ENCODE measurements at places on chromosomes 3 and 15. TPM values are rescaled to one million over a fixed set of nuclear protein-coding genes. Genes with fewer than 3 reads are reported as not detected.

Gene IQCB1
- total RNA-seq, result 15.9 TPM

GRCh38 chr15:63244976-63245645 is 32.3 kb upstream of the APH1B start:
- no peak for DNase-seq
- H3K4me3 ChIP-seq, result no peak overlapping the region
- peaks cover 4% of the 10 kb centered on the region for H3K36me3 ChIP-seq
- no peaks in the 10 kb centered on the region for H3K27me3 ChIP-seq
- peak overlapping the region; percentile 22 for H3K27ac ChIP-seq
- H3K4me1 ChIP-seq, result peaks cover 50% of the 10 kb centered on the region

GRCh38 chr15:47041301-47041700 is 676.0 kb upstream of the SEMA6D start:
- H3K4me1 ChIP-seq, result no peaks in the 10 kb centered on the region
- H3K27me3 ChIP-seq, result no peaks in the 10 kb centered on the region
- H3K4me3 ChIP-seq, result no peak overlapping the region

DNA sequence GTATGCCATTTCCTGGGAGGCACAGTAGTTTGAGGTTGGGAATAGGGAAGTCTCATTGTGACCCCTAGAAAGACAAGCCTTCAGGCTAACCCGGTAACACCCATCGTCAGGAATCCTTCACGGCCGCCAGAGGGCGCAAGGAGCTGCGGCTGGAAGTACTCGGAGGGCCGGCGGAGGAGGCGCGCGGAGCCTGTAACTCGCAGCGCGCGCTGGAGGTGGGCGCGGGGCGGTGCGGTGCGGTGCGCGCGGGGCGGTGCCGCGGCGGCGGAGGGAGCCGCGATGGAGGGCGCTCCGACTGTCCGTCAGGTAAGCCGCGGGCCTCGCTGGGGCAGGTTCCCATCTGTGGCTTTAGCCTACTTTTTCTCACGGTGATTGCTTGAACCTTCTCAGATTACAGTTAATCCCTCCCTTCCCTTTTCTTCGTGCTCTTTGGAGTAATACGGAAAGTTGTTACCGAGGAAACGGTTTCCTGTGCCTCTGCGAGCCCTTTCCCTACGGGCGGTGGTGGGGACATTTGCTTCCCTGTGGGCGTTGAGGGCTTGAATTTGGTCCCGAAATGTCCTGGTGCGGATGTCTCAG is at the start of gene GRAMD1C:
GRAMD1C (plus strand) TSS at position 158 of the 579 bp plus-strand sequence; CDS start at position 280, 122 bp downstream.
- H3K4me1 ChIP-seq, result peaks cover 7% of the 10 kb centered on the region
- DNase-seq, result peak; percentile 88
- H3K27me3 ChIP-seq, result no peaks in the 10 kb centered on the region
- peak within 1 kb of the TSS; percentile 61 for H3K4me3 ChIP-seq
- H3K36me3 ChIP-seq, result no peaks in the 10 kb centered on the region

DNA sequence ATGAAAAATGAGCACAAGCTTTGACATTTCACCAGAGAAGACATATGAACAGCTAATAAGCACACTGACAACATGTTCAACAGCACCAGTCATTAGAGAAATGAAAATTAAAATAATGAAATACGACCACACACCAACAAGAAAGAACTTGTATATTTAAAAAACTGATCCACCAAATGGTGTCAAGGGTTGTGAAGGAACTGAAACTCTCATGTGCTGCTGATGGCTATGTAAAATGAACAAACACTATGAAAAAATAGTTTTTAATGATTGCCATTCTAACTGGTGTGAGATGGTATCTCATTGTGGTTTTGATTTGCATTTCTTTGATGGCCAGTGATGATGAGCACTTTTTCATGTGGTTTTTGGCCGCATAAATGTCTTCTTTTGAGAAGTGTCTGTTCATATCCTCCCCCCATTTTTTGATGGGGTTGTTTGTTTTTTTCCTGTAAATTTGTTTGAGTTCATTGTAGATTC is 193.8 kb downstream of the SCAPER start:
- no peak for DNase-seq
- no peak overlapping the region for H3K27ac ChIP-seq
- no peaks in the 10 kb centered on the region for H3K27me3 ChIP-seq
- no peaks in the 10 kb centered on the region for H3K4me1 ChIP-seq
- H3K36me3 ChIP-seq, result peaks cover 15% of the 10 kb centered on the region
- no peak overlapping the region for H3K4me3 ChIP-seq

DNA sequence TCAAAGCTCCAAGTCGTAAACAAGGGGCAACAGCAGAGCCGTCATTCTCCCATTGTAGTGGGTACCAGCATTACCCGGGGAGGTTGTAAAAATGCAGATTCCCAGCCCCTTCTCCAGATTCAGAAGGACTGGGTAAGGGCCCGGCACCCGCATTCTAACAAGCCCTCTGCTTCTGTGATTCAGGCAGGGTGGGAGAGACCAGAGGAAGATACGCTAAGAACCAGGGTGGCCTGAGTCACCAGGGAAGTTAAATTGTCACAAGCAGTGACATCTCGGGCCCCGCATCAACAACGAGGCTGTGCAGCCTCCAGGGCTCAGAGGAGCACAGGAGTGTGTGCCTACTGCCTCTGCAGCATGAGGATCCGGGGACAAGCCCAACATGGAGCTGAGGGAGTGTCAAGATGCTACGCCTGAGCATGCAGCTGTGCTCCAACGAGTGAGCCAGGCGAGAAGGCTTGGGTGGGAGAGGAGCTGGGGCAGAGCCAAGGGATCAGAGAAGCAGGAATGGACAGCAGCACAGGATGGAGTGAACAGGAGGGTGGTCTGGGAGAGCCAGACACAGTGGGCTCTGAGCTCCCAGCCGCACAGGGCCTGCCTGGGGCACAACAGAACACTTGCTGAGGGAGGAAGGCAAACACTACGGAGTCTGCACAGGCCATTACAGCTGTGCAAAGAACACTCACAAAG is 68.5 kb downstream of the CPN2 start:
- H3K27ac ChIP-seq, result peak overlapping the region; percentile 22
- H3K36me3 ChIP-seq, result no peaks in the 10 kb centered on the region
- no peak overlapping the region for H3K4me3 ChIP-seq
- H3K27me3 ChIP-seq, result no peaks in the 10 kb centered on the region
- peak; percentile 54 for DNase-seq

GRCh38 chr3:65871305-65872141 is 167.2 kb downstream of the MAGI1 start:
- no peak for DNase-seq
- H3K27me3 ChIP-seq, result no peaks in the 10 kb centered on the region
- no peak overlapping the region for H3K4me3 ChIP-seq
- no peaks in the 10 kb centered on the region for H3K36me3 ChIP-seq

- H3K27ac ChIP-seq, result no peak overlapping the region
- H3K36me3 ChIP-seq, result no peaks in the 10 kb centered on the region
- no peaks in the 10 kb centered on the region for H3K27me3 ChIP-seq
- no peak for DNase-seq
- no peaks in the 10 kb centered on the region for H3K4me1 ChIP-seq
Observed at GRCh38 chr3:61288446-61288845, 37.2 kb upstream of the FHIT start.

GRCh38 chr3:18739099-18739433 is 313.9 kb upstream of the SATB1 start:
- no peak for DNase-seq
- H3K4me1 ChIP-seq, result no peaks in the 10 kb centered on the region
- H3K4me3 ChIP-seq, result no peak overlapping the region
- no peaks in the 10 kb centered on the region for H3K27me3 ChIP-seq
- no peaks in the 10 kb centered on the region for H3K36me3 ChIP-seq

Measured in suprapubic skin (tissue), 4 donors.